Activated CD8-positive, alpha-beta memory T cell treated with anti-CD3 and anti-CD28 coated beads for 4 hours (primary cell): ENCODE measurements at places on chromosomes 2 and 18.

DNA sequence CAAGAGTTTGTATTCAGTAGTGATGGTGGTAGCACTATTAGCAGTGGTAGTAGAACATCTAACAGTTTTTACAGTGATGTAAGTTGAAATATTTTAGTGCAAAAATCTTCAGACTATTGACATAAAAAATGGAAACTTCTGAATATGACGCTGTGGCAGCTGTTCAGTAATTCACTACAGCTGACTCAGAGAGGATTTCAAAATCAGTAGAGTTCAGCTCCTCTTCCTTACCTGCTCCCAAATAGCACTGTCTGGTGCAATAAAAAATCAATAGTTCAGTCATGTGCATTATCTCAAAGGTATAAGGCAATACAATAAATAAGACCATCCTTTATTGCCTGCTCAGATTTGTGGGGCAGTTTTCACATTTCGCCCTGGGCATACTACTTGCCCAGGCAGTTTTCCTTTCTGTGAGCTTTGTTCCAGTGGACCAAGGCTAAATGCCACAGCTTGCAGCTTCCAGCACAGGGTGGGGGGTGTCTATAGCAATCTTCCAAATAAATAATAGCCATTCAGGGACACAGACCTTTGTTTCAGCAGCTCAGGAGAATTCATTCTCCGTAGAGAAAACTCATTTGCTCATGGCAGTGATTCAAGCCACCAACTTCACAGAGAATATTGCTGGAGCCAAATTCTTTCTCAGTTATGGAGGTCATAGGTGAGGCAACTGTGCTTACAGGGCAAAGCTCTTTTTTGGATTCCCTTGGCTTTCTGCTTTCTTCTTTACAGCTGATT, 33.9 kb upstream of the GORASP2 start:
- no peak for DNase-seq

DNA sequence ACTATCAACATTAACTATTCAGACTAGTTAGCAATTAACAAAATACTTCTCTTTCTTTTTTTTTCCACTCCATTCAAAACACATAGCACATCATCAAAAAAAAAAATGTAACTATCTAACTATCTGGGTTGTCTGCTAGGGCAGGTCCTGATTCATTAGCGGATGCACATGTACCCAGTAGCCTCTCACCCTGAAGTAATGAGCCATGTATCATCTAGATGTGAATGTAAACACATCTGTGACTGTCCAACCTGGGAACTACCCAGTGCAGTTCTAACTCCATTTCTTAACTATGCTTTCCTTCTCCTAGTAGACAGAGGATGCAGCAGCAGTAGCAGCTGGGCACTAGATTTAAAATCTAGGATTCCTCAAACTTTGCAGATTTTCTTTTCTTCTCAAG, 183.1 kb upstream of the PIK3C3 start:
- no peak for DNase-seq

DNA sequence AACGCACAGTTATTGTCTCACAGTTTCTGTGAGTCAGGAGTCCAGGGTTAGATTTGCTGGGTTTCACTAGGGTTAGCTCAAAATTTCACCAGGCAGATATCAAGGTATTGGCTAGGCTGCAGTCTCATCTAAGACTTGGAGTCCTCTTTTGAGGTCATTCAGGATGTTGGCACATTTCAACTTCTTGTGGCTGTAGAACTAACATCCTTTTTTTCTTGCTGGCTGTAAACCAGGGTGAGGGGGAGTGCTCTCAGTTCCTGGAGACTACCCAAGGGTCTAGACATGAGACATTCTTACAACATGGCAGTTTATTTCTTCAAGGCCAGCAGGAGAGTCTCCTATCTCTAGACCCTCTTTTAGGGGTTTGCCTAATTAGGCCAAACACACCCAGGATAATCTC, 12.8 kb upstream of the CAVIN2 start:
- no peak for DNase-seq

DNA sequence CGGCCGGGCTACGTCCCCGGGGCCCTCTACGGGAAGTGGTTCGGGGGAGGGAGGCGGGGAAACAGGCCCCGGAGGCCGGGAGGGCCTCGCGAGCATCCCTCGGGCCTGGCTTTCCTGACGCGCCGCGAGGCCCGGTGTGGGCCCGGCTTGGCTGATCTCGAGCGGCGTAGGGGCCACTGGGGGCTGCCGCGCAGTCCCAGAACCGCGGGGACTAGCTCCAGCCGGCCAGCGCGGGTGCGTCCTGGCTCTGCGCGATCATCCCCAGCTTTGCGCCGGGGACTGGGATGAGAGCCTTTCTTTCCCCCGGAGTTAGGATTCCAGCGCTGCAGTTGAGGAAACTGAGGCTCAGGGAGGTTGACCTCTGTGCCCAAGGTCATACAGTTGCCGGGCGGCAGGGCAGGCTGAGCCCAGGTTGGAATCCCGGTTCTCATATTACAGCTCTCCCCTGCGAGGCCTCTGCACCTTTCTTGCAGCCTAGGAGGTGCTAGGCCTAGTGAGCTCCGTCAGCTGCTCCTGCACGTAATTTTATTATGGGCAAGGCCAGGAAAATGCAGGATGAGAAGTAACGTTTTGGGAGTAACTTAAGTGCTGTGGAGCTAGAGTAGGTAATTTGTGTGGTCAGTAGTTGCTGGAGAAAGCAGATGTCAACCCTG, 501 bp downstream of the LPIN1 start:
- no peak for DNase-seq

GRCh38 chr2:1514391-1515072, 101.3 kb downstream of the TPO start:
- no peak for DNase-seq

GRCh38 chr2:39144416-39144815, 23.6 kb upstream of the SOS1 start:
- no peak for DNase-seq

DNA sequence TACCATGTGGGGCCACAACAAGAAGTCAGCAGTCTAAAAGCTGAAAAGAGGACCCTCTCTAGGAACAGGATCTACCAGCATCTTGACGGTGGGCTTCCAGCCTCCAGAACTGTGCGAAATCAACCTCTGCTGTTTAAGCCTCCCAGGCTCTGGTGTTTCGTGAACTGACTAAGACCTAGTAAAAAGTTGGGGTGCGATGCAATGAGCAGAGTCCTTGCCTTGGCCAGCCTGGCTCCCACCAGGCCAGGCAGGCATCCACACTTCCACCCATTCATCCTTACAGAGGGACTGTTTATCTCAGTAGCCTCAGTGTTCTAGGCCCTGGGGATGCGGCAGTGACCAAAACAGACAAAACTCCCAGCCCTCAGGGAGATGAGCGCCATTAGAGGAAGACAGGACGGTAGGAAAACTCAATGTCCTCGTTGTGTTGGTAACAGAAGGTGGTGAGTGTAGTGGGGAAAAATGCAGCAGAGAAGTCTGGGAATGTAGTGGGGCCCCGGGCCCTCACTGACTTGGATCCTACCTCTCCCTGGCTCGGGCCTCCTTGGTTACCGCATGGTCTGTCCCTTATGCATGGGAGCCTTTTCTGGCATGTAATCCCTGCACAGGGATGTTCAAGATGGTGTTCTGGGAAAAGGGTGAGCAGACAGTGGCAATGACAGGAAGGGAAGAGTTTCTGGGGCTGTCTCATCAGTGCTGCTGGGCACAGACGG, 271.8 kb upstream of the HS6ST1 start:
- no peak for DNase-seq
